ENCODE measurements at places on chromosomes 7 and 10.

DNA sequence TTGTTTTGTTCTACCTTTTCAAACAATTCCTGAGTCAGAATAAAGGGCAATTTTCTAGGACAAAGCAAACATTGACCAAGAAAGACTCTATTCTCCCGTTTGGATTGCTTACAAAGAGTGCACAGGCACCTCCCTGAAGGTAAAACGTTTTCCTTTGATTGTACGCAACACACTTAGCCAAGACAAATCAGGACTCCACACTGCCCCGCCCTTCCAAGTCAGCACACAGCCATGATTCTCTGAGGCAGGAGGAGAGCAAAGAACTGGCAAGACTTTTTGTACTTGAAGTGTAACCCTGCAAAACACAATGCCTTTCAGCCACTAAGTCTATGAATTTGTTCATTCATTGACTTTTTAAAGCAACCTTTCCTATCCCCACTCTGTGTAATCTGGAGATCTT lies 85.0 kb upstream of the FAM180A start:
- DNase-seq = no peak

DNA sequence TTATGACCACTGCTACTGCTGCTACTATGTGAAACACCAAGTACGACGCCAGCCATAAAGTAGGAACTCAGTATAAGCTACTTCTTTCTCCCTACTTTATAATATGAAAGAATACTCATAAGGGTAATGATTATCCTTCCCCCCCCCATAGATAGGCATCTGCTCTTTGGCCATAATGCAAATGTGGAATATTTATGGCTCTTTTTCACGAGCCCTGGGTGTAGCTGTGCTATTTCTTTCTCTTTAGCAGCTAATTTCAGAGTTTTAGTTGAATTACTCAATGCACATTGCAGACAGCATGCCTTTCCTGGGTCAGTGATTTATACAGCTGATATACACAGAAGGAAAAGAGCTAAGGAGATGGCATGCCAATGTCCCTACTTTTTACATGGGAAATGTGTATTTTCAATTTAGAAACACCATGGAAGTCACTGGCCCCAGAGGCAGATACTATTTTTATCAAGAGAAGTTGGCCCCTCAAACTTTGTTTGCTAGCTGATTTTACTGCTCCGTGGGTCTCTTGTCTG lies 234.1 kb upstream of the KIAA1217 start:
- no peak for DNase-seq

DNA sequence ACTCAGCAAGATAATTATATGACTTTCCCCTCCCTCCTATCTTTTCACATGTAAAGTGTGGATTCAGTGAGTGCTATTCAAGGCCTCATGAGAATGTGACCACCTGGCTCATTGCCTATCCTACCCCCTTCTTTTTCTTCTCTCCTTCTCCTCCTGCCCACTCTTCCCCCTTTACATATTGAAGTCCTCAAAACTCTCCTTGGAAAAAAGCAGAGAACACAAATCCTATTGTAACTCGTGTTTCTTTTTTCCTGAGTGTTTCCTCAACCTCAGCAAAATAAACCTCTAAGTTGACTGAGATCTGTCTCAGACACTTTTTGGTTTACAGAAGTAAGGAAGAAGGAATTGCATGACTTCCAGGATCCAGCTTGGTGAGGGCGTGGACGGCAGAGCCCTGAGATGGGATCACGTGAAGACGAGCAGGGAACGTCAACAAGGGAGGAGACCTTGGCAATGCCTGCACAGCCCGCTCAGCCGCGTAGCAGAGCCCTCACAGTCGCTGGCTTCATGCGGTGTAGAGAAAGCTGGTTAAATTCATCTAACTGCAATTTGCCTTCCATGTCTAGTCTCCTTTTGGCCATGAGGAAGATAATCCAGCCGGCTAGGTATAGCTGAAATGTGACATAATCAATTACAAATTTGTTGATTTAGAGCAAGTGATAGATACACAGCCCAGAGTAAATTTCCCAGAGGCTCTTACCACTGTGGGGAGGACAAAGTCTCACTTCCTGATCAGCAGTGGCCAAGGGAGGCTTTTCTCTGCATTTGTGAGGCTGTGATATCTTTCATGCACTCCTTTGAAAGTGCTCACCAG lies 75.7 kb downstream of the LYZL2 start:
- DNase-seq = no peak

- DNase-seq = no peak
Measured at GRCh38 chr7:148927123-148928045, 43.3 kb upstream of the EZH2 start.

GRCh38 chr7:136049818-136050461 lies 72.8 kb upstream of the MTPN start:
- no peak for DNase-seq

DNA sequence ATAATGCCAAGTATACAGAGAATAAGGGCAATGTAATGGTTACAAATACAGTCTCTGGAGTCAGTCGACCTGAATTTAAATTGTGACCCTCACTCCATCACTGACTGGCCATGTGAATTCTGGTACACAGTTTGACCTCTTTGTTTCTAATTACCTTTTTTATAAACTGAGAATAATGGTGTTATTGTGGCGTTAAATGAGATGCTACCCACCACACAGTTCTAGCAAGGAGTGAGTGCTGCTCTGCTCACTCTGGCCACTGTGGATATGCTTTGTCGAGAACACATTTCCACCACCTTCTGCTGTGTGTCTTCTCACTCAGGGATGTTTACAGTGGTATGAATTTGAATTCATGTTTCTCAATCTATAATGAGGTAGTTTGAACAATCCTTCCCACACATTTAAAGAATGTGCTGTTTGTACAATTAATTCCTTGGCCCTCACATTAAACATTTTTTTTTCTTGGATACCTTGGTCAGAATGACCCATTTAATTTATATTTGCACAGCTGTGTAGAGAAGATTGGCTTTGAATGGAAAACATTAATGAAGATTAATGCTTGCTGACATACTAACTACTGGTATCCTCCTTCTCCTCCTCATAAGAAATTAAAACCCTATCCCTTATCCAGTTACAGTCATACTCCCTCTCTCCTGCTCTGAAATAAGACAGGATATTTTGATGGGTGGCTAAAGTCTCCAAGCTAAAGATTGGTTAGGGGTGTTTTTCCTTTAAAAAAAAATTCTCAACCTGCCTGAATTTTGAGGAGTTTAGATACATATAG lies 42.4 kb downstream of the PLCE1 start:
- no peak for DNase-seq

DNA sequence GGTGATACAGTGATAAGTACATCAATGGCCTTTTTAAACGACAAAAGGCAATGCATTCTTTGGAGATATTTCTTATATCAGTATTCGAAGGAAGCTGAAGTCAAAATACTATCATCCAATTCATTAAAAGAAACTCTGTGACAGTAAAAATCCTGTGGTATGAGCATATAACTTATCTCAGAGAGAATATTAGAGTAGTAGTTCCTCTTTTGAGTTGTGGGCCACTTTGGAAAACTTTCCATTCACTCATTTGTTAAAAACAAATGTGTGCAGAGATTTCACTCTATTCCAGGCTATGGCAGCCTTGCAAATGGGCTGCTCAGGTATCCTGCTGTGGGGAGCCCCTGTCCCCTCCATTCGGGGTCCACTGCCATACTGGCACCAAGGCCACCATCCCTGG lies 55.3 kb upstream of the ZNF438 start:
- no peak for DNase-seq

GRCh38 chr10:63605197-63605967 lies 84.2 kb downstream of the REEP3 start:
- DNase-seq = no peak

GRCh38 chr10:117503244-117504205 lies 39.0 kb upstream of the EMX2 start:
- DNase-seq = no peak

GRCh38 chr7:104252409-104253134 lies 44.8 kb upstream of the ORC5 start:
- DNase-seq = no peak

DNA sequence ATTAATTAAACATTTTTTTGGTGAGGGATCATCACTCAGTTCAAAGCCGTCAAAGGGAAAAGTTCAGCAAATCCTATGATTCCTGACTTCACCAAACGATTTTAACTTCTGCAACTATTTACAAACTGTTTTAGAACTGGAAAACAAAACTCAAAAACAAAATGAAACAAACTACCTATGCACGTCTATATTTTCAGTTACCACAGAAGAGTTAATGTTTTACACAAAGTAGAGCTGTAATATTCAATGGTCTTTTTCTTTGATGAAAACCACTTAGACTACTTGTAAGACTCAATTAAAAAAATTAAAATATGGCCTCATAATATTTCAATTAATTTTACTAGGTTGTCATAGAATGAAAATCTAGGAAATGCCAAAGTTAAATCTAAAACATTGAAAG lies 131.5 kb downstream of the ATE1 start:
- DNase-seq = no peak

- no peak for DNase-seq
Measured at GRCh38 chr10:55822096-55822495, 539.0 kb downstream of the ZWINT start.

DNA sequence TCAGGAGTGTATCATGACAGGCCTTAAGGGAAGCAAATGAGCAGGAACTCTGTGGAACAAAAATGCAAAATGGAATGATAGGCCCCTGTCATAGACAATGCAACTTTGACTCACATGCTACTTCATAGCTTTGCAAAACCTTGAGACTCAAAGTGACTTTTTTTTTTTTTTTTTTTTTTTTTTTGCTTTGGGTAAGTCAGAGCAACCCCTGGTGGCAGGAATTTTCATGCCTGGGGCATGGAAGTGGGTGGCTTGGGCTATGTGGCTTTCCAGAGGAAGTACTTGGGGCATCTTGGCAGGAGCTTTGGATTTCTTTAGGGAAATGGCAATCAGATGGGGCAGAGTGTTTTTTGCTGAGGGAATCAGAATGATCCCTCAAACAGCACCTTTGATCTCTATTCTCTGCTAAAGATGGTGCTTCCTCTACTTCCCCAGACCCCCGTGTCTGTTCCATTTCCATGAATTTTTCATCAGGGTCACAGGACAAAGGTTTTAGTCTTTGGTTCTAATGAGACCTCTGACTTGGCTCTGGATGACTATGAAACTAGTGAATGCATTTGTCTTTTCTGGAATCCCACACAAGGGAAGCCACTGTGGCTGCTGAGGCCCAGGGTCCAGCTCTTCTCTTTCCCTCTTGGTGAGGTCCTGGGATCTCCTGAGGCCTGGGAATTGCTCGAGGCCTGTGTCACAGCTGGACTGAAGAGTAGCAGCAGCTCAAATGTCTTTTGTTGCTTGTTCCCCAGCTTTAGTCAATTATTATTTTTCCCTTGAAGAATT lies 62.8 kb downstream of the TACC2 start:
- no peak for DNase-seq

DNA sequence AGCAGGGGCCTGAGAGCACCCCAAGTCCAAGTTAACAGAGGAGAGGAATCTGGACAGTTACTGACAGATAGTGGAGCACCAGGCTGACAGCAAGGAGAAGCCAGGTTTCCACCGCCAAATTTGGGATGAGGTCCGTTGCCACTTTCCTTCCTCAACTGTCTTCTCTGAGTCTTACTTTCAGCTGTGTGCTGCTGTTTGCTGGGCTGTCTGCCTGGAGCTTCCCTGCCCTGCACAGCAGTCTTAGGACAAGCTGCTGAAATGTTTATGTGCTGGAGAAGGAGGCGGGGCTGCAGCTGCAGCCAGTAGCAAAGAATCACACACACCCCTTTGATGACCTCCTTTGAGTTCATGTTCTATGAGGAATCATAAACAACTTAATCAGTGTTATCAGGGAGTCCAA lies 17.4 kb upstream of the CYP3A7 start:
- no peak for DNase-seq

- no peak for DNase-seq
Measured at GRCh38 chr7:13981070-13981469, 8.4 kb downstream of the ETV1 start.

- DNase-seq = no peak
Measured at GRCh38 chr7:50621973-50622490, 56.8 kb upstream of the DDC start.

DNA sequence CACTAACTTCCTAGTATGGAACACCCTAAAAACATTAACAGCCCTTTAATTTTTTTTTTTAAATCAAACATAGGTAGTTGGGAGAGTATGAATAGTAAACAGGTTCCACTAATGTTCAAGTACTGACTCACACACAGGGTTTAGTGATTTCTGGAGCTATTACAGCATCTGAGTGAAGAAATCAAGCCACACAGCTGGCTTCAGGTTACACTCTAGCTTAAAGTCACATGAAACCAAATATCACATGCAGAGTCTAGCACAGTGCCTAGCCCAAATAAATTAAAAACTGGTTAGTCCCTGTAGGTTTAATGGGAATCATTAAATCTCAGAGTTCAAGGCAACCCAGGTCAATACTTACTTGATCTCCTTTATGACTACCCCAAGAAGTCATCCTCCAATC lies 11.6 kb downstream of the PANK1 start:
- DNase-seq = no peak

- no peak for DNase-seq
Measured at GRCh38 chr10:15419279-15419874, 48.3 kb upstream of the FAM171A1 start.

DNA sequence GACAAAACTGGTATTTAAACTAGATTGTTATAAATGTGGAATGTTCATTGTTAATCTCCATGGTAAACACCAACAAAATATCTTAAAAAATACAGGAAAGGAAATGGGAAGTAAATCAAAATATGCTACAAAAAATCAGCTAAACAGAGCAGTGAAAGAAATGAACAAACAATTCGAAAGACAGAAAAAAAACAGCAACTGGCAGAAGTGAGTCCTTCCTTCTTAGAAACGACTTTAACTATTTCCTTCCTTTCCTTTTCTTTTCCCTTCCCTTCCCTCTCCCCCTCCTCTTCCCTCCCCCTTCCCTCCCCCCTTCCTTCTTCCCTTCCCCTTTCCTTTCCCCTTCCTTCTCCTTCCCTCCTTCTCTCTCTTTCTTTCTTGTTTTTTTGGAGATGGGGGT lies 12.8 kb downstream of the ZNF248 start:
- DNase-seq = no peak

GRCh38 chr7:22732556-22733126 lies 5.6 kb downstream of the IL6 start:
- DNase-seq = no peak

GRCh38 chr10:5978230-5978489 lies 817 bp upstream of the IL15RA start:
- DNase-seq = no peak

DNA sequence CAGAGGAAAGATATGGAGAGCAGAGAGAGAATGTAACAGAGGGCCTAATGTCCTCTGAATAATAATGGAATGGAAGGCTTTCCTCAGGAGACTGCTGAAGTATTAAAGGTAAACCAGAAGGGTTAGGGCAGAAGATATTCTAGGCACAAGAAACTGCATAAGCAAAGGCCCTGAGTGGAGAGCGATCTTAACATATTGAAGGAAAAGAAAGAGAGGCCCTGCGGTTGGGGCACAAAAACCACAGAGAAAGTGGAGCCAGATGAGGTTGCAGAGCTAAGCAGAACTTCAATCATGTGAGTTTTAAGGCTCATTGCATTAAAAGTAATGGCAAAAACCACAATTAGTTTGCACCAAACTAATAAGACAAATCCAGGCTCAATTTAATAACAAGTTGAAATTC lies 115.8 kb upstream of the VSTM2A start:
- DNase-seq = no peak

DNA sequence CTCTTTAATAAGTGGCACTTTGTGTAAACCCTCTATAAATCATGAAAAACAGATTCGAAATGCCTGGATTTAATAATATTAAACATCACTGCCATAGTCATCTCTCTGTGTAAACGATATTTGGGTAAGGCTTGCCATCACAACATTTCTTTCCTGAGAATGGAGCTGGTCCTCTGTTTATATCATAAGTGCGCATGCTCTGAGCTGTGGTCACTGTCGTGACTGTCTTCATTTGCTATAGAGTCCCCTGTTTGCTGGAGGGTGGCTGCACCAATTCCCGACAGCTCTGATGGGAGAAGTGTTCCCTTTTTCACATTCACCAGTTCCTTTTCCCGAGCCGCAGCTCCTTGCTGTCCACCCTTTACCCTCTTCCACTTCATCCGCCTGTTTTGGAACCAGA lies 50.4 kb upstream of the AGMO start:
- no peak for DNase-seq
